ENCODE measurements at places on chromosomes 4 and X.

DNA sequence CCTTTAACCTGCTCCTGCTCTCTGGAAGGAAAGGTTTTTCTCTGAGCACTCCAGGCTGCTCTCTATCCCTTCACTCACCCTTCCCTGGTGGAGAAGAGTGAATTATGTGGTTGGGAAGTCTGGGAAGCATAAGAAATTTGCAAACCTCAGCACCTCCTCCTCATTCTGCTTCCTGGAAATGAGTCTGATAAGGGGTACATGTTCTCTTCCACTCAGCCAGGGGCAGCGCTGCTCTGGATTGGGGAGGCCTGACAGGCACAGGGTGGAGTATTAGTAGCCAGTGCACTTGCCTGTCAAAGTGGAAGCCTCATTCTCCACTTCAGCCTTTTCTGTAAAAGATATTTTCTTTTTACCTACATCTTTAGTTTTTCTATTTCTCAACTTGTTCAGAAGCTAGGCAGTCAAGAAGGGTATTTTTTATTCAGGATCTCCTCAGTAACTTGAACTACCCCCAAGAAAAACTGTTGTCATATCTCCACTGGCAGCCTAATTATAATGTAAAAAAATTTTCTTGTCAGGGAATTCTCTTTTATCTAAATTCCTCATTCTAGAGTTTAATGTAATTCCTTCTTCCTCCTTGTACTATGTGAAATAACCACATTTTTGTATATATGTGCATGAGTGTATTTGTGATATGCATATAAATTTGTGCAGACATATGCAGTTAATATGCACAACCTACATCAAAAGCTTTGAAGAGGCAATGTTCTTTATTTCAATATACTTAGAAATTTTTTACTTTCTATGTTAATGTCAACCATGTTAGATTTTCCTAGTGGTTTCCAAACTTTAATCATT, 15.3 kb downstream of the ADAMTS3 start:
- no peak for DNase-seq

DNA sequence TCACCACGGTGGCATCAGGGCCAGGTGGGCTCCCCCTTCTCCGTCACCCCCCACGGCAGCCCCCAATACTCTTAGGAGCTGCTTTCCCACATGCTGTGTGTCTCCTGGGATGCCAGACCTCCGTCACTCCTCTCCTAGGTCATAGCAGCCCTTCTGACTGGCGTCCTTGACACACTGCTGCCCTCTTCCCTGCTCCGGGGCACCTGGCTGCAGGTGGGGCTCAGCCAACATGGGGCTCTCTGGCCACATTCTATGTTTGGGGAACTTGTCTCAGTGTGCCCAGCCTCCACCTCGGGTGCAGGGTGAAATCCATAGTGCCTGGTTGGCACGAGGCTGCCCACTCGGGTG, 13.8 kb downstream of the TMEM175 start:
- no peak for DNase-seq

DNA sequence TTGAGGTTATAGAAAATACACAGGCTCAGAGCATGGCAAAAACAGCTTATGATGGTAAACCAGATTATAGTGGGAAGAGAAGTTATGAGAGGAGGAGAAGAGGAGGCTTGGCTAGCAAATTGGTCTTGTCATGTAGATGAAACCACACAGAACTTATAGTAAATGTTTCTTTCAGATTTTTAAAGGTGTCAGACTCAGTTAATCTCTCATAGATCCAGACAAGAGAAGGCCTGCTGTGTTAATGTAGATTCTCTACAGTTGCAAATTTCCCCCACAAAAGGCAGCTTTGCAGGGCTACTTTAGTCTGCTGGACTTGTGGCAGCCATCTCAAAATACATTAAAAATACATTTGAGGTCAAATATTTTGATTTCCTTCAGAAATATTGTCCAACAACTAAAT, 1731.7 kb downstream of the ARAP2 start:
- no peak for DNase-seq

GRCh38 chrX:23228454-23228853, 106.2 kb upstream of the PTCHD1 start:
- DNase-seq: no peak

GRCh38 chr4:83040269-83040668, 5.3 kb downstream of the COPS4 start:
- no peak for DNase-seq

GRCh38 chr4:169195032-169195431, 75.7 kb downstream of the SH3RF1 start:
- DNase-seq: no peak

GRCh38 chr4:16952896-16953630, 54.6 kb upstream of the LDB2 start:
- no peak for DNase-seq
